ENCODE measurements at places on chromosomes 6 and 20. TPM values are rescaled to one million over a fixed set of nuclear protein-coding genes. Genes with fewer than 3 reads are reported as not detected.

The ACTL10 gene
- total RNA-seq = 1.7 TPM

The TSPO2 gene
- not detected for total RNA-seq

The DSP gene
- total RNA-seq = 28.1 TPM

The TUBB1 gene
- total RNA-seq = not detected

The SLC2A10 gene
- total RNA-seq = 45.4 TPM

The FAM83C gene
- not detected for total RNA-seq

The GOPC gene
- total RNA-seq = 45.1 TPM

The CCDC170 gene
- 3.9 TPM for total RNA-seq

The PTK6 gene
- under 0.01 TPM for total RNA-seq

The BPI gene
- total RNA-seq = not detected

The HCK gene
- not detected for total RNA-seq

The CAGE1 gene
- total RNA-seq = under 0.01 TPM

The HSPA12B gene
- total RNA-seq = under 0.01 TPM

The BPIFB2 gene
- total RNA-seq = not detected

The PRL gene
- not detected for total RNA-seq

The SMLR1 gene
- not detected for total RNA-seq

The ADGRG6 gene
- total RNA-seq = 33.2 TPM

The FRK gene
- 0.43 TPM for total RNA-seq

The DDX27 gene
- 28.7 TPM for total RNA-seq

The RBM24 gene
- 32.4 TPM for total RNA-seq

The SPTLC3 gene
- total RNA-seq = 0.97 TPM

The CLVS2 gene
- total RNA-seq = not detected

The TOX2 gene
- total RNA-seq = 0.43 TPM

The ADNP gene
- 26.8 TPM for total RNA-seq

The HRH3 gene
- total RNA-seq = not detected

The HS3ST5 gene
- total RNA-seq = 0.32 TPM

The NOX3 gene
- total RNA-seq = not detected

The HFE gene
- 15.5 TPM for total RNA-seq

The HLA-DRA gene
- total RNA-seq = not detected

The RNF182 gene
- 6.9 TPM for total RNA-seq

The NRN1 gene
- total RNA-seq = not detected

All from fibroblast of villous mesenchyme (primary cell).